NCI-H226 (cell line): ENCODE measurements at places on chromosomes 1 and 21.

- DNase-seq = no peak
Measured at GRCh38 chr21:31159808-31160207, 121.5 kb upstream of the KRTAP19-8 start.

GRCh38 chr1:17550729-17551584 is 11.5 kb downstream of the ARHGEF10L start:
- DNase-seq = peak; percentile 83

DNA sequence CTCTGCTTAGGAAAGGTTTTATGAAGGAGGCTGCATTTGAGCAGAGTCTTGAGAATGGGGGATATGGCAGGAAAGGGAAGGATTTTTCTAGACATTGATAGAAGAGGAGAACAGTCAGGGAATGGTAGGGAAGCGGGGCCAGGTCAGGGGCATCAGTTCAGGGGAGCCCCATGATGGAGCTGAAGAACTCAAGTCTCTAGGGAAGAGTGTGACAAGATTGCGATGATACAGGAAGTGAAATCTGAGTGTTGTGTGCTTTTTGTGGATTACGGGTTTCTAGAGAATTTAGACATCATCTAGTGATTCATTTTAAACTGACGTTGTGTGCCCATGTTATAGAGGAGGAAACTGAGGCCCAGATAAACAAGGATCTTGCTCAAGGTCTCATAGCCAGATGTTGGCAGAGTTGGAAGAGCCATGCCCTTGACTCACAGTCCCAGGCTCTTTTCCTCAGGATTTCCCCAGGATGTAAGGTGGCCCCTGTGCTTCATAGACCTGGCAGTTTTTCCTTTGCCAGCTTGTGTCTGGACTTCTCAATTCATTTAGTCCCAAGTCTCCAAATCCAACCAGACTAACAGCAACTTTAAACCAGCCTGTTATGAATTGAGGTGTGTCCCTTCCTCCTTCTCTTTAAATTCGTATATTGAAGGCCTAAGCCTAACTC is 130.3 kb downstream of the ROR1 start:
- DNase-seq = no peak

DNA sequence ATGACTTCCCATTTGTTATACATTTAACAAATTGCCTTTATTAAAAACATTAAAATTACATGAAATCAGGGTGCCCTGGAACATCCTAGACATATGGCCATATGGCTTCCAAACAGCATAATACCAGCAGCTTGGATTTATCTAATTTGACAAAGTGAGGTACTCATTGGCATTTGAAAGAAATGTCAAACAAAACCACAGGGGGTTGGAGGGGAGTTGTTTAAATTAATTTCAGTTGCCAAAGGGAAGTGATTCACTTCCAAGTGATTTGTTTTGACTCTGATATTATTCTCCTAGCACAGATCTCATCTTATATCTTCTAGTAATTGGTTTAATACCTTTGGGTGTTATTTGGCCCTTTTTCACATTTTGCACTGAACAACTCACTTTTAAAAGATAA is 24.5 kb upstream of the POU2F1 start:
- DNase-seq = peak; percentile 47

DNA sequence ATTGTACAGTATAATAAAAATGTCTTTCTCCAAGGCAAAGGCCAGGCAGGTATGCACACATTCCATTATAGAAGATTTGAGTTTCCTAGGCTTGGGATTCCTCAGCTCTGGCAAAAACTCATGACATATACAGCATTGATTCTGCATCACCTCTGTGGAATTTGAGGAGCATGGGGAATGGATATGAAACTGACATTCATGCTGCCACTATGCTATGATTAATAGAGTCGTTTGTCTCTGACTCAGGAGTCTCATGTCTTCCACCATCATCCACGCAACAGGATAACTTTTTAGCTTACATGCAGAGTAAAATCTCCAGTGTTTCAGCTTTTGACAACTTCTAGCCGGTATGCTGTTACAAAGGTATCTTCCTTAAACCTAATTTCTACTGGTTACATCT is 49.8 kb upstream of the ADORA3 start:
- peak; percentile 92 for DNase-seq

DNA sequence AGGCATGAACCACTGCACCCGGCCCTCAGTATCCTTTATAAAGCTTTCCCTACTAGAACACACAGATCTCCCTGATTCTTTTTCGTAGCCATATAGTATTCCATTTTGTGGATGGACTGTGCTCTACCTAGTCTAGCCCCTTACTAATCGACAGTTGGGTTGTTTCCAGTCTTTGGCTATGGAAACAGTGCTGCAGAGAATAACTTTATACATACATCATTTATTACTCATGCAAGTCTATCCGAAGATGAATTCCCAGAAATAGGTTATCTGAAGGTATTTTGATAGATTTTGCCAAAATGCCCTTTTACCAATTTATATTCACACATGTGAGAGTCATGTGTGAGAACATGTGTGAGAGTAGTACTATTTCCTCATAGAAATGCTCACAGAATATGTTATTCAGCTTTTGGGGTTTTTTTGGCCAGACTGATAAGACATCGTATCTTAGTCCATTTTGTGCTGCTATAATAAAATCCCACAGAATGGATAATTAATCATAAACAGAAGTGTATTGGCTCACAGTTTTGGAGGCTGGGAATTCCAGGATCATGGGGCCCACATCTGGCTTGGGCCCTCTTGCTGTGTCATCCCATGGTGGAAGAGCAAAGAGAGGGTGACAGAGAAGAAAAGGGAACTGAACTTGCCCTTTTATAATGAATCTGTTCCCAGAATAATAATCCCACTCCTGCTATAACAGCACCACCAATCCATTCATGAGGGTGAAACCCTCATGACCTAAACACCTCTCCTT is 17.3 kb upstream of the FGR start:
- DNase-seq = no peak

DNA sequence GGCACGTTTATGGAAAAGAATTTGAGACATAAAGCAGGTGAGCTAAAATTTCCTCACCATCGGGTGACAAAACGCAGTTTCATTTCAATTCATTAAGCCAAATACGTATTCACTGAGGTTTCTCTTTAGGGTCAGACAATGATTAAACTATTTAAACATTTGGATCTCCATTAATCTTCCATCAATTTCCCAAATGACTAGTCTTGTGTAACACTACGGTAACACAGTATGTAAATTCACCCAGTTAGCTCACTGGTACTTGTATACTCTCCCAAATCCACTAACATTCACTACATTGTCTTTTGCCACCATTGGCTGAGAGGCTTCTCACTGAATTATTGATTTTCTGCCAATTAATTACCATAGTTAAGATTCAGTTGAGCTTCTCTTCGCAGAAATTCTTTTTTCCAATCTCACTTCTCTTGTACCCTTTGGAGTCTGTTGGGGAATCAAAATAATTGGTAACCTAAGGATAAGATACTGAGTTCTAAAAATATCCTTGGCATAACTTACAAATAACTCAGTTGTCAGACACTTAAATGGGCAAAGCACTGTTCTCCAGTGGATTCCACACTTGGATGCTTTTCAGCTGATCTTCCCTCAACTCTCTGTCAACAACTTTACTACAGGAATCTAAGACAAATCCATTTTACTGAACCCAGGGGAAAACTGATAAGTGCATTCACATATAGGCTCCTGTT is 40.7 kb downstream of the SIPA1L2 start:
- DNase-seq = no peak

GRCh38 chr1:86377341-86377740 is 18.8 kb downstream of the ODF2L start:
- DNase-seq = no peak

DNA sequence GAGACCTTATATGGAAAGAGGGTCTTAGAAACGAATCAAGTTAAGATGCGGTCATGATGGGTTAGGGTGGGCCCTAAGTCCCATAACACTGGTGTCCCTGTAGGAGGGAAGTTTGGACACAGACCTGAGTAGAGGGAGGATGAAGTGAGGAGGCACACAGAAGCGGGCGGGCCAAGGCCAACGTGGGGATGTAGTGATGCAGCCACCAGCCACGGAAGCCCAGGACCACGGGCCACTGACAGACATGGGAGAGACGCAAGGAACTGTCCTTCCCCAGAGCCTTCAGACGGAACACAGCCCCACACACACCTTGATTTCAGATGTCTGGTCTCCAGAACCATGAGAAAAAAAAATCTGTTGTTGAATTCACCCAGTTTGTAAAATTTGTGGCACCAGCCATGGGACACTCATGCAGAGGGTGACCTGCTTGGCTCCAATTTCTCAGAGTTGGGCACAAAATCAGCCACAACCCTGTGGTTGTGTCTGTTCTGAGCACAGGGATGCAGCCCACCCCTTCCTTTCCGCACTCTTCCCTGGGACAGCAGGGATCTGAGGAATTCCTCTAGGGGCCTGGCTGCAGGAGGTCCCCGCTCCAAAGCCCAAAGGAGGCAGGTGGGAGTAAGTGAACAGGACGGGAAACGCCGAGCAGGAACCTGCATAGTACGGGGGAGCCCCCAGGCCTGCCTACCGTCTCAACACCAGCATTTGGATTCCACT is 61.1 kb downstream of the RIPK4 start:
- DNase-seq = no peak

DNA sequence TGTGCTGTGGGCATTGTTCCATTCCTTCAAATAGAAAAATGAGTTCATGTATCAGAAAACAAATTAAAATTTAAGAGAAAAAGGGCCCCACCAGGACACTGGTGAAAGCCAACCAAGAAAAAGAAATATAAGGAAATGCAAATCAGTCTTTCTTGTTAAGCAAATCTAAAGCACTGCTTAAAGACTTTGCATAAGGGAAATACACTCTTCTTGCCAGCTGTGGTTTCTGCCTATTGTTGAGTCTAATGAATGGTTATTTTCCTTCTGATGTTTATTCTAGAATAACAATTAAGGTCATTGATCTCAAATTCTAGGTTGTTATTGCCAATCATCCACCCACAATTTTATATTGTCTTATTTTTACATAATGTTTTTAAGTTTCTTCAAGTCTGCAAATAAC is 158.6 kb upstream of the SNX7 start:
- DNase-seq = no peak

DNA sequence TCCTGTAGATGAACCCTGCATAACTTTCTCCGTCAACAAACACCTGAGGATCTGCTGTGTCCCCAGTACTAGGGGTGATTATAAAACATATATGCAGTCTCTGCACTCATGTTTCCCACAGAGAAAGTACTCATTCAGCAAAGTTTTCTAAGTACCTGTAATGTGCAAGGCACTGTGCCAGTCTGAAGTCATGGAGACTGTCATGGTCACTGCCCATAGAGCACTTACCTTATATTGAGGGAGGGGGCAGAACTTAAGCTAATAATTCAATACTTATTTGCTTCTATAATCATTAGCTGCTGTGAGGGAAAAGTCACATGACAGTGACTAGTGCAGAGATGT is 41.2 kb downstream of the MAP3K21 start:
- no peak for DNase-seq

GRCh38 chr1:41900603-41901444 is 17.9 kb downstream of the HIVEP3 start:
- DNase-seq = peak; percentile 94

- DNase-seq = no peak
Measured at GRCh38 chr1:9004031-9004699, 22.1 kb downstream of the SLC2A7 start.

GRCh38 chr1:84010136-84010535 is 11.2 kb upstream of the TTLL7 start:
- DNase-seq = no peak

DNA sequence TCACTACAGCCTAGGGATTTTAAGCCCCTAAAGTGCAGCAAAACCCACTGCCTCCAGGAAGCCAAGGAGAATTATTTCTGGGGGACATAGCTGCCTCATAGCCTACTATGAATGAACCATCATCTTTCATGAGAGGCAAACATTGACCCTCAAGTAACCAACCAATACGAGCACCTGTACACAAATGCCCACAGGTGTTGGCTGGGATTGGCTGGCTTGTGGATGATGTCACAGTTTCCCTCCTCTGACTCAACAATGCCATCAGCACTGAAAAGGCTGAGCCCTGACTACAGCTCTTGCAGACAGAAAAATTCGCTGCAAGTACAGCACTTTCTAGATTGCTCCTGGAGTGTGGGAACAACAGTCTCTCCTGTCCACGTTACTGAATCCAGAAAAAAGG is at the start of gene HMGB4:
HMGB4 (plus strand) TSS at position 301 of the 400 bp plus-strand sequence. CDS start 113 bp downstream, outside the sequence.
- DNase-seq = no peak

GRCh38 chr1:244052016-244052727 is 1.1 kb downstream of the ZBTB18 start:
- no peak for DNase-seq

- DNase-seq = no peak
Measured at GRCh38 chr1:228853191-228853590, 117.9 kb downstream of the RHOU start.

DNA sequence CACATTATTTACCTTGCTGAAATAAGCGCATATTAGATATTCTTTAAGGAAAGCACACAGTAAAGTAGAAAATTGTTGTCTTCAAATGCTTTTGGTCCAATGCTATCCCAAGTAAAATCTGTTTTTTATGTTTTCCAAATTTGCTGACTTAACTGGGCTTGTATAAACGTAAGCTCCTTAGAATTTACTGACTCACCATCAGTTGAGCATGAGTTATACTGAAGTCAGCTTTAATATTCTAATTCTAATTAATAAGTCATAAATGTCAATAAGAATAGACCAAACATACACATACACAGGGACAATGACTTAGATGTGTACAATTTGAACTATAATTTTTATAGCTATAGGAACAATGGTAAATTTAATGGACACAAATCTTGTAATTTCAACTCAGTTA is 319.2 kb downstream of the TPR start:
- DNase-seq = no peak

- no peak for DNase-seq
Measured at GRCh38 chr1:8583031-8583430, 234.4 kb downstream of the RERE start.

DNA sequence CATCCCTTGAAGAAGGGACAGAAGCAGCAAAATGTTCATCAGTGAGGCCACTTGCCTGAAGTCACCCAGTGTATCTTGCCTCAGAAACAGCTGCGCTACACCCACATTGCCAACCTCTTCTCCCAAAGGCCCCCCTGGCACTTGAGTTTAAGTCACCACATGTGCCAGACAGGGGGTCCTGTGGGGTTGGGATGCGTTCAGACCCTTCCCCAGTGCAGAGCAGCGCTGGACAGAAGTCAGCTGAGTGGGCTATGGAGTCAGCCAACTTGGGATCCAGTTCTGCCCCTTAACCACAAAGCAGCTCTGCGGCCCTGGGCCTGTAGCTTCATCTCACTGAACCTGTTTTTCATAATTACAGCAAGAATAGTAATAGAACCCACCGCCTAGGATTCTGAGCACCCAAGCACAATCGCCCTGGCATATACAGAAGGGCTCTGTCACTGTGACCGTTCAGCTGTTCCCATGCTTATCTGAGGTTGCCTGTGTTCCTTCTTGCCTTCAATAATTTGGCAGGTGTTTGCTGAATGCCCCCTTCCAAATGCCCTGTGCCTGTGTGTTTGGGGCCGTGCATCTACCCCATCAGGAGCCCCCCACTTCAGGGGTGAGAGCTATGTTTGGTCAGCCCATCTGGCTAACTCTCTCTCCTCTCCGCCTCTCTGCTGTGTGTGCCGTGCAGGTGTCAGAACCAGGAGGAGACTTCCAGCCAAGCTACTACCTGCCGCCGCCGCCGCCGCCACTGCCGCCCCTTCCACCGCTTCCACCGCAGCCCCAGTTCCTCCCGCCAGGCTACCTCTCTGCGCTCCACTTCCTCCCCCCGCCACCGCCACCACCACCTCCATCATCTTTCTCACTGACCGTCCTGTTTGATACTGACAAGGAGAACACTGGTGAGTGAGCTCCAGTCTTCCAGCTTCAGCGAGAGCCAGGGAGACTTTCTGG is 5.0 kb downstream of the DMRTB1 start:
- DNase-seq = no peak
